GM12878 (cell line): ENCODE measurements at places on chromosomes 11 and 22.
A peak's percentile ranks its signal among the peaks of the same experiment; 100 is the strongest.

GRCh38 chr11:75954039-75954438 is 139.0 kb downstream of the UVRAG start:
- DNase-seq: no peak

GRCh38 chr11:95070471-95070870 is 3.8 kb downstream of the SRSF8 start:
- no peak for DNase-seq

GRCh38 chr22:35204807-35205775 is 52.2 kb upstream of the HMGXB4 start:
- DNase-seq: no peak

GRCh38 chr11:116144387-116144958 is 628.3 kb downstream of the BUD13 start:
- no peak for DNase-seq

DNA sequence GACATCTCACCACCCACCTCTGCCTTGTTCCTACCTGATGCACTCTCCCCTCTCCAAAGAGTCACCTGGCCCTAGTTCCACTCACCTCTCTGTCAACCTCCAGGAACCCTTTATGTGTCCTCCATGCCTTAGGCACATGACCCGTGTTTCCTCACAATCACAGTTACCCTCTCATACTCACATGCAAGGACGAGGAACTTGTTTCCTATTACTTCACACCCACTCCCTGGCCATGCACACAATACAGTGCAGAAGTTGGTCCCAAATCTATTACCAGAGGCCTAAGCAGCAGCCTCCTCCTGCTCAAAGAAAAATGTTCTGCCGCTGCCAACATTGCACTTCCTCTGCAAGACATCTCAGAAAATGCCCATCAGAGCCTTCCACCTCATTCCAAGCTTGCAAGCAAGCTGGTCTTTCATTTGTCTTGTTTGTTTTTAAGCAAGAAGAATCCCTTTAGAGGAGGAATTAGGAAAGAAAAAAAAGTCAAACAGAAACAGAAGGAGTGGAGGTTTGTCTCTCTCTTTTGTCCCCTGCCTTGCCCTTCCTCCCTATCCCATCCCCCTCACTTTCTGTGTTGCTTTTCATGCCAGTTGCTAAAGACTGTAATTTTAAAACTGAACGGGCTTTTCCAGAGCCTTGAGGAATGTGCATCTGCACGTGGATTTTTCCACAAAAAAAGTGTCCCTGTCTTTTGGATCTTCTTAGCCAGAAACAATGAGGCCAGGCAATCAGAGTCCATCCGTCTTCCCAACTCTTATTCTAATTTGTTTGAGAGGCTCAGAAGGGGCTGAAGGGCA is 63.4 kb downstream of the KCNJ1 start:
- DNase-seq: no peak

DNA sequence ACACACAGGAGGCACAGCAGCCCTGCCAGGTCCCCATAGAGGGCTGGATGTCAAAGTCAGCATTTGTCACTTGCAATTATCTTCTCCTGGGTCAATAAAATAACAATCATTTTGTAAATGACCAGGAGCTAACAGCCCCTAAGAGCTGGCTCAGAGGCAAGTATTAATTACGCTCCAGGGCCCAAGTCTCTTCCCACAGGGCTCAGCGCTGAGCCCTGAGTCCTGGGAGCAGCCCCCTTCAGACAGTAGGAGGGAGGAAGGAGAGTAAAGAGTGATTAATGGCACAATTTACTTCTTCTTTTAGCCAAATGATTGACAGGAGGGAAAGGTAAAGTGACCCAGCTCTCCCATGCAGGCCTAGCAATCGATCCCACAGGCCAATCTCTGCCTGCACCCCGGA is 99.0 kb upstream of the DRD2 start:
- no peak for DNase-seq

- no peak for DNase-seq
These were observed 37.6 kb upstream of the RIC3 start for GRCh38 chr11:8206251-8207079.

DNA sequence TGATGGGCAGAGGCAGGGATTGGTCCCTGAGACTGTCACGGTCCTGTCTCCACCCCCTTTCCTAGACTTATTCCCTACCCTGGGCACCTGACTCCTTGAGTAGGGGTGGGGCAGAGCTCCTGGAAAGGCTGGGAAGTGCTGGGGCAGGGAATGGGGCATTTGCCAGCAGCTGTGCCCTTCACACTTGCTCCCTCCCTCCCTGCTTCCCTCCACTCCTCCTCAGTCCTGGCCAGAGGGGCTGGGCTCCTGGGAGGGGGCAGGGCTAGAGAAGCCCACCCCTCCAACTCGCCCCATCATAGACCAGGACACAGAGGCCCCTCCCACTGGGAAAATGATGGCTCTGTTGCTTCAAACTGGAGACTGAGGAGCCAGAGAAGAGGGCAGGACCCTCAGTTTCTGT is 11.6 kb downstream of the SCN2B start:
- no peak for DNase-seq

GRCh38 chr11:120191058-120191457 is 19.8 kb upstream of the OAF start:
- no peak for DNase-seq

- DNase-seq: no peak
These were observed 48.1 kb upstream of the SPATA19 start for GRCh38 chr11:133893381-133893780.

DNA sequence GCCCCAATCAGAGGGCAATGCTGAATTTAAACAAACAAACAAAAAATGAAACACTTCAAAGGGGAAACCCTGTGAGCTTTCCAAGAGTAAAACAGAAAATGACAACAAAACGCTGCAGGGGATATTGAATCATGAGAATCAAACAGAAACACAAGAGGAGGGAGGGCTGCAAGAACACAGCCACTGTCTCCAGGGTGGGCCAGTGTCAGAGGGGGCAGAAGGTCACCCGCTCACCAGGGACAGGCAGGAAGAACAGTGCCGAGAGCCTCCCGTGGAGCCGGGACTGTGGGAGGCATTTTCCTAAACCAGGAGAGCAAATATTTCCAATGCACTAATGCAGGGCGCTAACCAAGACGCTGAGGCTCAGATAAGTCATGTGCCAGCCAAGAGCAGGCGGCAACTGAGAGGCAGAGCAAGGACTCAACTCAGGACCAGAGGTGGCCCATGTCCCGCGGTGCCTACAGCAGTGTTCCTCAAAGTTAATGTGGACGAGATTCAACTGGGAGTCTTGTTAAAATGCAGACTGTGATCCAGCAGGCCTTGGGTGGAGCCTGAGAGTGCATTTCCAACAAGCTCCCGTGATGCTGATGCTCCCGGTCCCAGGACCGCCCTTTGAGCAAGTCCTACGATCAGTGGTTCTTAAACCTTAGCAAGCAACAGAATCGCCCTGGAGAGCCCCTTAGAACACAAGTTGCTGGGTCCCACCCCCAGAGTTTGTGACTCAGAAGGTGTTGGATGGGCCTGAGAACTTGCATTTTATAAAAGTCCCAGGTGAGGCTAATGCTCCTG is 197.2 kb downstream of the TENM4 start:
- no peak for DNase-seq

GRCh38 chr11:123841174-123841573 is 35.0 kb upstream of the OR6M1 start:
- DNase-seq: no peak

GRCh38 chr11:70757241-70757640 is 358.9 kb downstream of the CTTN start:
- DNase-seq: no peak

DNA sequence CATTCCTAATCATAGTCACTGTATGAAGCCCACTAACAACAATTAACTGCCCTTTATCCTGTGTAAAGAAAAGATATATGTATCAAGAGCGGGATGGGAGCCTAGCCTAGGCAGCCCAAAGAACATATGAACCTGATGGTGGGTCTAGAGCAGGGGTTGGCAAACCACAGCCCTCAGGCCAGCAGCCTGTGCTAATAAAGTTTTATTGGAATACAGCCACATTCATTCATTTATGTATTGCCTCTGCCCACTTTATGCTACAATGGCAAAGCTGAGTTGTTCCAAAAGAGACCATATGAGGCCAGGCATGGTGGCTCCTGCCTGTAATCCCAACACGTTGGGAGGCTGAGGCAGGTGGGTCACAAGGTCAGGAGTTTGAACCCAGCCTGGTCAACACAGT is 13.5 kb downstream of the PRR14L start:
- DNase-seq: no peak

DNA sequence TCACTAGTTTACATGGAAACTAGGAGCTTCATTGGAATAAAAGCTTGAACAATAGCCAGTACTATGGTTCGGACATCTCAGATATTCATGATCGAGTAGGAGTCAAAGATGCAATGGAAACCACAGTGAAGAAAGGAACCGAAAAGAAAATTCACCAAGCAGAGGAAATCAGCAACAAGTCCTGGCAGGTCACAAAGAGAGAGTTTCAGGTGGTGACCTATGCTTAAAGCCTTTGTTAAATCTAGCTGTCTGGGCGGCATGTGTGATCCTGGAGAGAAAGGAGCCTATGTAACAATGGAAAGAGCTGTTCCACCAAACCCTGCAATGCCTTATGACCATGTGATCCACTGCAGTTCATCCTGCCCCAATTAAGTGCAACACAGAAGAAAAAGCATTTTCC is 68.9 kb upstream of the POU2AF2 start:
- DNase-seq: peak; percentile 33

- no peak for DNase-seq
These were observed 91.3 kb downstream of the LRRC32 start for GRCh38 chr11:76579056-76579751.

- DNase-seq: no peak
These were observed 30.2 kb downstream of the SBF1 start for GRCh38 chr22:50444663-50445062.

DNA sequence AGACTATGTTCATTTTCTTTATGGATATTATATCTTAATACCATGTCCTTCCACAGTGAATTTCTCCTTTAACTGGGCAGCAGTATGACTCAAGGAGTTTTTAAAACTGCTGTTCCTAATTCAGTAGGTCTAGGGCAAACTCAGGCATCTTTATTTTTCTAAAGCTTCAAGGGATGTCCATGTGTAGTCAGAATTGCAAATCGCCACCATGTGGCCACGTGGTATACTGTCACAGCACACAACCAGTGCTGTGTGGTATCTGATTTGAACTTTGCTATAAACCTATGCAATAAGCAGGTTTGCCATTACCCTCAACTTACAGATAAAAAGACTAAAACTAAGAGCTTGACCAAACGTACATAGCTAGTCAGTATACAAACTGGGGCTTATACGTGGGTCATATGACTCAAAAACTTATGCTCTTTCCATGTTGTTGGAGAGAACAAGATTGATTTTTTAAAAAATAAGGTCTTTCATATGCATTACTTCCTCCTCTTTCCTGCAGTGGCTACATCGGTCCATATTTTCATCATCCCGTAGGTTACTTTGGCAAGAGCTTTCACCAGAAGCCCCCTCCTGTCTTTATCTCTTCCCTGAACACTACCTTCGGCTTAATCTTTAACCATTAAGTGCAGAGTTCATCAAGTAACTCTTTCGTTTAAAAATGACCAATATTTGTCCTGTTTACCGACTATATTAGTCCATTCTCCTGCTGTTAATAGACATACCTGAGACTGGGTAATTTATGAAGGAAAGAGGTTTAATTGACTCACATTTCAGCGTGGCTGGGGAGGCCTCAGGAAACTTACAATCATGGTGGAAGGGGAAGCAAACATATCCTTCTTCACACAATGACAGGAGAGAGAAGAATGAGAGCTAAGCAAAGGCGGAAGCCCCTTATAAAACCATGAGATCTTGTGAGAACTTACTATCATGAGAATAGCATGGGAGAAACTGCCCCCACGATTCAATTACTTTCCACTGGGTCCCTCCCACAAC is 8.0 kb upstream of the HTATIP2 start:
- no peak for DNase-seq

DNA sequence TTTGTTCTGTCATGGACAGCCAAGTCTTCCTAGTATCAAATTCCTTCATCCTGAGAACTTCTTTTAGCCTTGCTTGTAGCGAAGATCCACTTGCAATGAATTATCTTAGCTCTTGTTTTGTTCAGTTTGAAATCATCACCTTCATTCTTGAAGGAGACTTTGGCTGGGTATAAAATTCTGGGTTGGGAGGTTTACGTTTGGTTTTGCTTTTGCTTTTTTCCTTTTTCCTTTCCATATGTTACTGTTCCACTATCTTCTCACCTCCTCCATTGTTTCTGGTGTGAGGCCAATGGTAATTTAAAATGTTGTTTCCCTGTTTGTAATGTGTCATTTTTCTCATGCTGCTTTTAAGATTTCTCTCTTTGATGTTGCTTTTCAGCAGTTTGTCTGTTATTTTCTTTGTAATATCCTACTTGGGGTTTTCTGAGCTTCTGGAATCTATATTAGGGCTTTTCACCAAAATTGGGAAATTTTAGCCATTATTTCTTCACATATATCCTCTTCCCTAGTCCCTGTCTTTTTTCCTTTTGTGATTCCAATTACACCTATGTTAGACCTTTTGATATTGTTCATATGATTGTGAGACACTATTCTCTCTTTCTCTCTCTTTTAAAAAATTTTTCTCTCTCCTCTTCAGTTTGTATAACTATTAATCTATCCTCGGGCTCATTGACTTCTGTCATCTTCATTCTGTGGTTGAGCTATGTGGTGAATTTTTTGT is 172.7 kb downstream of the EFCAB6 start:
- no peak for DNase-seq

- DNase-seq: no peak
These were observed at the start of gene SHANK3 for GRCh38 chr22:50672471-50673230. TSS of gene SHANK3 (plus strand) at chr22:50672823.

DNA sequence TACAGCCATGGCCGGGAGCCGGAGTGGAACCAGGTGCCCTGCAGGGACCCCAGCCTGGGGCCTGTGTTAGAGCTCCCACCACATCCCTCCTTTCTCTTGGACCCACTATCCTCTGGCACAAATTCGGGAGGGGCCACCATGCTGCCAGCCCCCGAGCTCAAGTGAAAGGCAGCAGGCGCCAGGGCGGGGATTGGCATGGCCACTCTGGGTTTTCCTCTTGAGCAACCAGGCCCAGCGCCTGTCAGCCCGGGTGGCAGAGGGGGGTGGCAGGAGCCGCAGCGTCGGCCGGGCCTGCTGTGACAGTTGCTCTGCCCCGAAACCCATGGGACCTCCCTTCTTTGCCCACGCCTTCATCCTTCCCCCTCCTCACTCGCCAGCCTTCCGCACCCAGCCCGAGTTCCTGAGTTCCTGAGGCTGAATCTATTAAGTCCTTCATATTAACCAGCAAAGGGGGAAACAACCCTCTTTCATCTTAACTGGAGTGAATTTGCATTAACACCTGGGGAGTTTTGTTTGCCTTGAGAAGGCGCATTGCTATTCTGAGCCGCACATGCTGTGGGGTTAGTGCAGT is 16.8 kb upstream of the CABP7 start:
- no peak for DNase-seq
